CD4-positive, alpha-beta T cell (primary cell): ENCODE measurements at places on chromosomes 16 and 17.

DNA sequence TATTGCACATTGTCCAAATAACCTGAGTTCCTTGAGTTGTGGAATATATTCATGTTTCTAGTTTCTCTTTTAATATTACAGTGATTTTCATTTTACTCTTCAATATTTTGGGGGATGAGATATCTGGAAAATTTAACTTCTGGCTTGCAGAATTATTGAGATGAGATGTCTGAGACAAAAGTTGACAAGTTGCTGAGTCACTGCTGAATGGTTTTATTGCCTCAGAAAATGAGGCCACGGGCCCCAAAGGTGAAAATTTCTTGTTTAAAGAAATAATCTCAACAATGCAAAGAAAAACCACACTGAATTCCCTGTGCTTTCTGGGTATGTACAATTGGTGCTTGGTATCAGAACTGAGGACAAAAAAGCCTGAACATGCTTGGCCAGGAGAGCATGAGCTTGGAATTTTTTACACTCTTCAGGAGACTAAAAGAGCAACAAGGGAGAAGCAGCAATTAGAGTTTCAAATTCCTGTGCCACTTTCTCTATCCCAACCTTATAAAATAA lies 129.2 kb upstream of the TOM1L1 start:
- DNase-seq, result no peak

- no peak for DNase-seq
Observed at GRCh38 chr16:68892214-68892613, 48.9 kb downstream of the TANGO6 start.

- no peak for DNase-seq
Observed at GRCh38 chr16:50580180-50580798, 32.1 kb downstream of the NKD1 start.

DNA sequence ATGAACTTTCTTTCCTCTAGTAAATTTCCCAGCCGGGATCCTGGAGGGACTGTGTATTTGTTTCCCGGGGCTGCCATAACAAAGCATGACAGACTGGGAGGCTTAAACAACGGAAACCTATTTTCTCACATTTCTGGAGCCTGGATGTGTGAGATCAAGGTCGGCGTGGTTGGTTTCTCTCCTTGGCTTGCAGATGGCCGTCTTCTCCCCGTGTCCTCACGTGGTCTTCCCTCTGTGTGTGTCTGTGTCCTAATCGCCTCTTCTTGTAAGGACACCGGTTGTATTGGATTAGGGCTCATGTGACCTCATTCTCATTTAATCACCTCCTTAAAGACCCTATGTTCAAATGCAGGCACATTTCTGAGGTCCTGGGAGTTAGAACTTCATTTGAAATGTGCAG lies 22.0 kb upstream of the USP10 start:
- no peak for DNase-seq

DNA sequence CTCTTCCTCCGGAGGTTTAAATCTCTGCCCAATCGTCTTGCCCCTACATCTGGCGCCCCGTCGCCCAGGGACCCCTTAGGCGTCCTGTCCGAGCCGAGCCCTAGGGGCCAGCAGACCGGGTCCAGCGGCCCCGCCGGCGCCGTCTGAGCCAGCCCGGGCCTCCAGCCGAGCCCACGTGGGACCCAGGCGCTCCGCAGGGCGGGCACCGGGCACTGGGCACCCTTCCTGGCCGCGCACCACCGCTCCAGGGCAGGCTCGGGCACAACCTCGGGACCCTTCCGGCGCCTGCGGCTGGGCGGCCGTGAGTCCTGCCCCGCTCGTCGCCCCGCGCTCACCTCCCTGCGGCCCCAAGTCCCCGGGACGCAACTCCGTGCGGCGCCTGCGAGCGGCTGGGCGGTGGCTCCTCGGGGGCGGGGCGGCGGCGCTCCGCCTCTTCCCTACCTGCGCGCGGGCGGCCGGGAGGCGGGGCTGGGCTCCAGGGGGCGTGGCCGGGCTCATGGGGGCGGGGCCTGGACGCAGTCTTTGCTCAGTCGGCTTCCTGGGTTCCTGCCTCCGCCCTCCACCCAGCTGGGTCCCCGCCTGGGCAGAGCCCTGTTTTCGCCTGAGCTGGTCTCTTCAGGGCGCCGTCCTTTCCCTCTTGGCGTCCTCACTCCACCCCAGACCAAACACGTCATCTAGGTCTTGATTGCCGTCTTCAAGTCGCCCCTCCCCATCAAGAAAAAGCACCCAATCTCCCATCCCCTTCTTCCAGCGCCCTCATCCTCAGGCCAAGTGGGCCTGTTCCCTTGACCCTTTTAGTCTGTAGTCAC lies at the start of gene RHBDF2:
TSS of gene RHBDF2 (minus strand) at position 406 of the 809 bp plus-strand sequence. CDS start 19,899 bp downstream, outside the sequence.
- DNase-seq, result peak; percentile 97

- DNase-seq, result no peak
Observed at GRCh38 chr16:75742424-75743047, 16.2 kb upstream of the CPHXL start.

GRCh38 chr16:75836347-75837010 lies 110.2 kb upstream of the CPHXL start:
- DNase-seq, result no peak

GRCh38 chr17:76884995-76885893 lies 17.0 kb downstream of the MGAT5B start:
- no peak for DNase-seq

DNA sequence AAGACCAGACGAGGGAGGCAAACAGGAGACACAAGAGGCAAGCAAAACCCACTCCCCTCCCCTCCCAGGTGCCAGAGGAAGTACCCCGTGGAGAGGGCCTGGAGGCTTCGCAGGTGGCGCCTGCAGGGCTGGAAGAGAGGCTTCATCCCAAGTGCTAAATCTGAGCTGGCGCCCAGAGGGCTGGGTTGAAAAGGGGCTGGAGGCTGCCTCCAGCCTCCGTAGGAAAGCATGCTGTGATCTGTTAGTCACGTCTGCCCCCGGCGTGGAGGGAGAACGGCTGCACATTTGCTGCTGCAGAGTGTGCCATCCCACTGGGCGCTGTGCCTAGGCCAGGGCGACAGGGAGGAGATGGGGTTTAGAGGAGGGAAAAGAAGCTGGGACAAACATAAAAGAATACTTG lies 16.9 kb downstream of the RPH3AL start:
- peak; percentile 27 for DNase-seq

DNA sequence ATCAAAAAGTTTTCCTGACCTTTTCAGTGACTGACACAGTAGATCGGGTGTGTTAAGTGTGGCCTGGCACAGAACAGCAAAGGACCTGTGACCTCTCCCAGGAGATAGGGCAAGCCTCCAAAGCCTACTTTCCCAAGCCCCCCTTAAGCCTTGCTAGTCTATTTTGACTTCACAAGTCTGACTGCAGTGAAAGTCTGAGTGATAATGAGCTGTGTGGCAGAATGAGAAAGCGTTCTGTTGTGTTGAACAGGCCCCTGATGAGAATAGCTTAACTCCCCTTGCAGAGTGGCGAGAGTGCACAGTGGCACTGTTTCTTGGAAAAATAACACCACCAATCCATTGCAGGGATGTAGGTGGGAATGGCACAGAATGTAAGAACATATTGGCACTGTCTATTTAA lies 32.8 kb downstream of the MMD start:
- DNase-seq, result no peak

- no peak for DNase-seq
Observed at GRCh38 chr16:83733301-83733700, 74.5 kb upstream of the HSBP1 start.

- DNase-seq, result no peak
Observed at GRCh38 chr17:6254036-6254435, 180.9 kb downstream of the AIPL1 start.

DNA sequence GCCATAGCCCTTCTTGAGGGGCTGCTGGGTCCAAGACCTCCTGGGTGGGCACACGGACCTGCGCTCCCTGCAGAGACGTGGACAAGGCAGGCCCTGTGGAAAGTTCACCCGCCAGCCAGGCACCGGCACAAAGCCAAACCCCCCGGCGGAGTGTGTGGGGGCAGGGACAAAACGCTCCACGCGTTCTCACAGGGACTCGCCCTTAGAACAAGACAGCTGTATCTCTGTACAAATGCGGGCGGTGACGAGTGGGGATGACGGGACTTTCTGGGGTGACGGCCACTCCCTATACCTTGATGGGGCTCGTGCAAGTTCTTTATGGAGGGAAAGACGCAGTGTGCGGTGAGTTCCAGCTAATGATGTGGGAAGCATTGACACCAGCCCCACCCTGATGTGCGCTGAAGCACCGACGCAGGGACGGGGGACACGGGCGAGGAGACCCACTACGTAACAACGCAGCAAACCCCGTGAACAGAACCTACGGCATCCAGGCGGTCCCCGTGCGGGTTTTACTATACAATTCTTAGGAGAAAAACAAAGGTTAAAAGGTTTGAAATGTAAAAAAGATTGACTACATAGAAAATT lies 49.4 kb downstream of the LMF1 start:
- DNase-seq, result no peak

DNA sequence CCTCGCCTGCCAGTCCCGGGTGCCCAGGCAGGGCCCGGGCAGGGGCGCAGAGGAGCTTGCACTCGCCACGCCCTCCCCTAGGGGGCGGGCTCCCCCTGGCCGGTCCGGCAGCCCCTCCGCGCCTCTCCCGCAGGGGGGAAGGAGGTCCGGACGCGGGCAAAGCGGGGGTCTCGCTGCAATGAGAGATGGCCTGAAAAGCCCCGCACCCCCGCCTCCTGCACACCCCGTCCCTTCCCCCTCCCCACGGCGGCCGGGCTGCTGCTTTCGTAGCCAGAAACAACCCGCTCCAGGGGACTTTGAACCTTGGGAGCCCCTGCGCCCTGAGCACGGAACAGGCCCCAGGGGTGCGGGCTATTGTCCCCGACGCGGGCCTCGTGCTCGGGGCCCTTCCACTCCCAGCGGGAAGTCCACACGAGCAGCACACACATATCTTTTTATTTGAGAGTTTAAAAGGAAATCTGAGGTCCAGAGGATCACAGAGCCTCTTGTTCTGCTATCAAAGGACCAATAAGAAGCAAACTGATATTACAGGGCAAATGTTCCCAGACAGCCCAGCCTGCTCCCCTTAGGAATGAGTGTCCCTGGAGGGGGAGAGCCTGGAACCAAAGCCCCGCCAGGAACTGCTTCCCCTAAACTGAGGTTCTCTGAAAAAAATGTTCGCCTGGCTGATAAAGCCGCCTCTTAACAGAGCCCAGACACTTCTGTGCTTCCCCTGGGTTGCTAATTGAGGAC lies 5.8 kb upstream of the CBX4 start:
- no peak for DNase-seq

- no peak for DNase-seq
Observed at GRCh38 chr17:43758497-43759174, at the start of gene SOST. Gene SOST (minus strand): TSS chr17:43758791. CDS start chr17:43758741, 50 bp downstream.

GRCh38 chr17:41625602-41626001 lies 1.2 kb upstream of the KRT17 start:
- DNase-seq, result no peak

- no peak for DNase-seq
Observed at GRCh38 chr17:73142872-73143381, 21.9 kb upstream of the SSTR2 start.

DNA sequence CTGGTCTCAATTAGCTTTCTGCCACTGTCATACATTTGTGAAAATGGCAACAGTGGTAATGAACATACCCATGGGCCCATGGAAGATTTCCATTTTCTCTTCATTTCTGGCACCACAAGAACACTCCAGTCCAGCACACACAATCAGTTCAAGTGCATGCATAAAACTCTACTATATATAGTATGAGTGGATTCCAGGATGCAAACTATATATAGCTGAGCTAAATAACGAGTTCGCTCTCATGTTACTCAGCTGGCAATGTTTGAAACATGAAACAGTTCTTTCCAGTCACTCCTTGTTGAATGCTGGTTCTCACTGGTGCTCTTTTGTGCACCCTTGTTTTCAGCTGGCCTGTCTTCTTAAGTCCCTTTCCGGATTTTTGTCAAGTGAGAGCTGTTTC lies 75.2 kb upstream of the DHX40 start:
- no peak for DNase-seq

- DNase-seq, result no peak
Observed at GRCh38 chr16:49858200-49859124, 2.5 kb upstream of the ZNF423 start.

- no peak for DNase-seq
Observed at GRCh38 chr16:90057738-90058173, 19.4 kb downstream of the PRDM7 start.

DNA sequence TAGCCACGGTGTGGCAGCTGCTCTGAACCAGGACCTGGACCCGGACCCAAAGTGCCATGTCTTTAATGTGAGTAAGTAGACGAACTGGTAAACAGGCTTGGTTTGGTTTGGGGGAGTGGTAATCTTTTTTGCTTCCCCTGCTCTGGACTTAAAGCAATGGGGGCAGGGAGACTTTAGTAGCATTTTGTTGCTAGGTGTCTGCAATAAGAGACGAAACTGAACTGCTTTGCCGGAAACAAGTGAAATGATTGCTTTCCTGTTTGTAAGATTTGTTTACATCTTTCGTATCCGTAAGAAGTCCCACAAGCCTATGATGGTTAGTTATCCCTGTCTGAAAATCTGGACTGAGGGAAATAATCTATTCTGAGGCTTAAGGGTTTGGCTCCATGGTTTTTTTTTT lies 21.5 kb downstream of the PRCD start:
- peak; percentile 73 for DNase-seq

GRCh38 chr17:74214484-74215341 lies 1.3 kb downstream of the TTYH2 start:
- DNase-seq, result no peak

GRCh38 chr17:61678339-61678738 lies 87.3 kb upstream of the NACA2 start:
- no peak for DNase-seq

DNA sequence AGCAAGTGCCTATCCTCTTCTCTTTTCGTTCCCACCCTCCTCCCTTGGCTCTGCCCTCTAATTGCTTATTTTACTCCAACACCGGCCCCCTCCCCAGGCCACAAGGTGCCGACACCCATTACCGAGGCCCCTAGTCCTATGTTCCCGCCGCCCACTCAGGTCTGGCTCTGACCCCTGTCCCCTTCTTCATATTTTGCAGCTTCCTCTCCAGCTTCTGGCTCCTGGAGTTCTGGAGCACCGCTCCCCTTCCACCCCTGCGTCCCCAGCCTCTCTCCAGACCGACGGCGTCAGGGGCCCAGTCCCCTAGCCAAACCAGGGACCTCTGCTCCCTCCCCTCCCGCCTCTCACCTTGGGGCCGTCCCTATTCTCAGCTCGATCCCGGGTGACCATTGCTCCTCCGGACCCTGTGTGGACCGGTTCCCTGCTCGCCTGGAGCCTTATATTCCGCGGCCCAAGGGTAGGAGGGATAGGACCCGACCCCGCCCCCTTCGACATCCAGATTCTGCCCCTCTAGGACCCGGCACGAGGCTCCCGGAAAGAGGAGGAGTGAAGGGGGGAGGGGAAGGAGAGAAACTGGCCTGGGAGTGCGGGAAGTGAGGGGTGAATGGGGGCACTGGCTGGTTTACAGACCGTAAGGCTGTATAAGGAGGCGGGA lies at the start of gene HES7:
TSS of gene HES7 (minus strand) at position 412 of the 655 bp plus-strand sequence. CDS start at position 390, 22 bp downstream.
- no peak for DNase-seq

- DNase-seq, result no peak
Observed at GRCh38 chr16:8986111-8986510, 22.4 kb upstream of the USP7 start.
